ENCODE measurements at places on chromosomes 7 and 10.

- DNase-seq = no peak
These were observed 29.1 kb downstream of the FOXL3 start for GRCh38 chr7:318878-319661.

DNA sequence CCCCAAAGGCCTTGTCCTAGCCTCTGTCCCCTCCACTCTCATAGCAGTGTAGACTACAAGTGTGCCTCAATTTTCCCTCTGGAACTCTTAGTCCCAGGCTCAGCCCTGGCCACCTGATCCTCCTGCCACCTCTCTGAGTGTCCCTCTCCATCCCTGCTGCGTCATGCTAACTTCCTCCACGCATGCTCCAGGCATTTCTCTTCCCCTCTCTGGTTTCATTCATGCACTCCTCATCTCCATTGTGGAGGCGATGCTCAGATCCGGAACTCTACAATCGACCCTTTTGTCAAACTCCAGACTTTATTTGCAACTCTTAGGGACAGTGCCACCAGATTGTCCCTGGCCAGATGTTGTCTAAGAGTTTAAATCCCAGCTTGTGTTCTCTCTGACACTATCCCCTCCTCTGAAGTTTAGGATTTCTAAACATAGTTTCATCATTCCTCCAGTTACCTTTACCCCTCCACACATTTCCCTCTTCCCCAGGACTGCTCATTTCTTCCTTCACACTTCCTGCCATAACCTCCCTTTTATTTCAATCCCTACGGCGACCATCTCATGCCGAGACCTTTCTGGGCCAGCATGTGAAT is 492.6 kb downstream of the PLXNA4 start:
- no peak for DNase-seq

DNA sequence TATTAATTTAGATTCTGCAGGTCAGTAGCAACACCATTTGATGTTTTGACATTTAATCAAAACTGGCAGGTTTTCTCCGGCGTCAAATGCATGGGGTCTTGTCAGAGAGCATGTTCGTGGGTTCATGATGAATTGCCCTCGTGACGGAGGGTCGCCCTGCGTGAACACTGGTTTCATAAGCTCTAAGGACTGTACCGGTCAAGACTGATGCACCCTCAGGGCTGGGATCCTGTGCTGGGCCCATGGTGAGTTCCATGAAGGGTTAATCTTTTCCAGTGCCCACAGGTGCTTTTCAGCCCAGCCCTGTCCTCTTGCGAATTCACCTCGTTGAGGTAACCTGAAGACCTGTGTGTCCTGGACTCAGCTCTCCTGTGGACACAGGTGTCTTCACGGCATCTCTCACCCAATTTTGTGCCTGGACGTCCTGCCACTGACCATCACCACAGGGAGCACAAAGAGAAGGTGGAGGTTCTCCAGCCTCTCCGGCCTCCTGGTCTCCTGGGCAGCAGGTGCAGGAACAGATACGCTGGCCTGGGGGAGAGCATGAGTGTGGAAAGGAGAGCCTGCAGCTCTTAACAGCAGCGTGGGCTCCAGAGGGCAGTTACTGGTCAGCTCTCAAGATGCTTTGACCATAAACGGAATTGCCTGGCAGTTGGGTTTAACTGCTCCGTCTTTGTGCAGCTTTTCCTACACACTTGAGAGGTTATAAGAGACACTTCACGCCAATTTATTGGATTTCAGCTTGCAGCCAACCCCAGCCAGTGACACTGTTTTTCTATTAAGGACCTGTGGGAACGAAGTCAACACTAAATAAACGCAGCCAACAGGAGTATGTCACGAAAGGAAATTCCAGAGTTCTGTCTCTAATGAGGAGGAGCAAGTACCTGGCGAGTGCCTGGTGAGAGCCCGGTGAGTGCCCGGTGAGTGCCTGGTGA is 37.4 kb upstream of the CFAP46 start:
- no peak for DNase-seq

GRCh38 chr7:114759347-114760062 is 162.4 kb upstream of the MDFIC start:
- no peak for DNase-seq

DNA sequence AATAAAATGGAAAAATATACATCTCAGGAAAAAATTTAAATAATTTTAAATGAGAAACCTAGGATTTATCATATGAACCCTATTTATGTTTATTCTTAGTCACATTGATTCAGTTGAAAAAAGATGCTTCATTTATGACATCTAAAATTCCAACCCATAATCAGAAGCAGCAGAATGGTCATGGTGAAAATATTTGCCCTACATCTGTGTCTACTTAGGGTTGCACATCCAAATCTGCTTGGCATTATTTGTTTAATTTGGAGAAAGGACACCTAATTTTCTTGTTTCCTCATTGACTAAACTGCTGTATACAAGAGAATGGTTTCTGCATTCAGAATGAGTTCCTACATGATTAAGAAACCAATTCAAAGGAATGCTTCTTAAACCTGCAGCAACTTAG is 72.9 kb upstream of the SKAP2 start:
- DNase-seq = no peak

GRCh38 chr10:51892965-51893658 is 193.7 kb upstream of the CSTF2T start:
- DNase-seq = peak; percentile 54

DNA sequence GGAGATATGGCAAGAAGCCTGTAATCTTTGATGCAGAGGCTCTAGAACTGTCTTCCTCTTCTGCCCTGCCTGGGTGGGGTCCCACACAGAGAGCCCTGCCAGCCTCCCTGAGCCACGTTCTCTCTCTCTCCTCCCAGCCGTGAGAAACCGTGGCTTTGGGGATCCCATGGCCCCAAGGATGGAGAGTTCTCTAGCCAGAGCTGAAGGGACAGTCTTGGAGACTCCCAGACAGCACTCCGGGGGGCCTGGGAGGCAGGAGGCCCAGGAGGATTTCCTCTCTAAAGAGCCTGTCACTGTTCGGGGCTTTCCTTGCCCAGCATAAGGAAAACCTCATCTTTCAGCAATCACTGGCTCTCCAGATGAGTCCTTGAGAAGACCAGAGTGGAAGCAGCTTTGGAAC is 227.1 kb downstream of the ARHGAP12 start:
- no peak for DNase-seq

GRCh38 chr7:66877577-66878300 is 43.3 kb upstream of the TMEM248 start:
- DNase-seq = no peak

DNA sequence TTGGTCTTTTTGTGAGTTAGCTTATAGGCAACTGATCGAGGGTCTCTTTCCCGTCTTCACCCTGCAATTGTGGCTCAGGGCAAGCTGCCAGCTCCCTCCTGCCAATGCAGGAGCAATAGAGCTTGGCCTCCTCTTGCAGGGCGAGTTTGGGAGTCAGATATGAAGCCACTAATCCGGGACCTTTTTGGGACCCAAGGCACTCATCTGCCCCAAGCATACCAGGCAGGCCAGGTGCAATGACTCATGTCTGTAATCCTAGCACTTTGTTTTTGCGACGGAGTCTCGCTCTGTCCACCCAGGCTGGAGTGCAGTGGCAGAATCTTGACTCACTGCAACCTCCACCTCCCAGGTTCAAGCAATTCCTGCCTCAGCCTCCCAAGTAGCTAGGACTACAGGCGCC is 21.1 kb downstream of the LIMK1 start:
- no peak for DNase-seq

DNA sequence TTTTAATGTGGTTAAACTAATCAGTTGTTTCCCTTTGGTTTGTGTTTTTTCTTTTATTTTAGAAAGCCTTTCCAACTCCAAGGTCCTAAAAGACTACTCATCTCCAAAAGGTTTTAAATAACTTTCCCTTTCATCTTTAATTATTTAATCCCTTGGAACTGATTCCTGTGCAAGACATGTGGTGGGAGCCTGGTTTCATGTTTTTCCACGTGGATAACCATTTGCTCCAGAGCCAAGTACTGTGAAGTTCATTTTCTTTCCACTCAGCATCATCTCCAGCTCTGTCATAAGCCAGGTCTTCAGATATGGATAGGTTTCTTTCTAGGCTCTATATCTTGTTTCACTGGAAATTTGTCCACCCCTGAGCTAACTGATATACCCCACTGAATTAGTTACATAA is 16.7 kb downstream of the PPP1R3C start:
- DNase-seq = no peak

DNA sequence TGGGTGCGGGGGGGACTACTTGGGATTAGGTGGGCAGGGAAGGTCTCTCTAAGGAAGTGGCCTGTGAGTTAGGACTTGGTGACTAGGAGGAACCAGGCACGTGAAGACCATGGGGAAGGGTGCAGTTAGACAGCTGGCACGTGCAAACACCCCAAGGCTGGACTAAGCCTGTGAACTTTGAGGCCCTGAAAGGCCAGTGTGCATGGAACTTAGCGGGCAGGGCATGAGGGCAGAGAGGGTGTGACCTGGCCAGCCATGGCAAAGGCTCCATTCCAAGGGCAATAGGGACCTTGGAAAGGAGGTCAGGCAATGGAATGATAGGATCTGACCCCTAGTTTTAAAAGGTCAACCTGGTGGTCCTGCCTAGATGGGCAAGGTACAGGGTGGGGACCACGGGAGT is 158.4 kb upstream of the PCBD1 start:
- DNase-seq = no peak
